T1000 (cell line): ENCODE measurements at places on chromosomes 1 and 21.
A peak's percentile ranks its signal among the peaks of the same experiment; 100 is the strongest.

DNA sequence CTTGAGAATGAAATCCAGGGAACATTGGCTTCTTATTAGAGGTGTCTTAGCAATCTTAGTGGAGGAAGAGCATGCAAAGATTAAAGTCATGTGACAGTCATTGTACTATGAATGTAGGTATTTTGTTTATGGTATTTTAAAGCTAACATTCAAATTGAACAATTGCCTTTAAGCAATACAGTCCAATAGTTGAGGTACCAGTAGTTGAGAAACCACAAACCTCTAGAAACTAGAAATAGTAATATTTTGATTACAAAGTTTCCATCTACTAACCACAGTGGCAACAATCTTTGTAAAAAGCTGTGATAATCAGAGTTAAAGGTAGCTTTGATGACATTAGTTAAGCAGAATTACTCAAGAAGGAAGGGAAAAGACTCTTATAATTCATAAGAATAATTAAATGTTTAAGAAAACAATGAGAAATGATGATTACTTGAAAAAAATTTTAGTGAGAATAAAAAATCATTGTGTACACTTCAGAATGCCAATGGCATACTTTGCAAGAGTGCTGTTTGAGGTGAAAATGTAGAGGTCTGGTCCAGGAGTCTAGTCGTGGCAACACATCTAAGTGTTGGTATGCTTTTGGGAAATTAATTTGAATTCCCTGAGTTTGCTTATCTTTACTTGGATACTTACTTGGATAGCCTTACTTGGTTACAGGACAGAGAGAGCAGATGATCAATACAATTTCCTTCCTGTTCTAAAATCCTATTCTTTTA, 104.9 kb upstream of the PTGFR start:
- no peak for DNase-seq

- DNase-seq = no peak
Observed at GRCh38 chr1:189971656-189972055, 506.0 kb downstream of the BRINP3 start.

DNA sequence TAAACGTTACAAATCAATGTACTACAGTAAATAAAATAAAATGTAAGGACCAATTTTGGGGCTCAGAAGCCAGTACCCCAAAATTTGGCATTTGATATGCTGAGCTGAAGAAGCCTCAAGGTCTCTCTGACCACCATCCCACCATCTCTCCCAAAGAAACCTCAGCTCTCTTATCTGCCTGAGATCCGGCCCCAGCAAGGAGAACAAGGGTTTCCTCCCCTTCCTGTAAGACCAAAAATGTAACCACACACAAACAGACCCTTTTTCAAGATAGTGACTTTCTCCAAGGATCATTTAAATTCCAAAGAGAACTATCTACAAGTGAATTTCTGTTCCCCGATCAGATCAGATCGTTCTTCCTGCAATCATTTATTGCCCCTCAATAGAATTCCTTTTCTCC, 68.1 kb upstream of the SLC45A1 start:
- DNase-seq = no peak

- DNase-seq = no peak
Observed at GRCh38 chr1:63914241-63914640, 140.4 kb downstream of the ROR1 start.

GRCh38 chr1:32127409-32128198, 19.7 kb downstream of the KPNA6 start:
- DNase-seq = no peak

DNA sequence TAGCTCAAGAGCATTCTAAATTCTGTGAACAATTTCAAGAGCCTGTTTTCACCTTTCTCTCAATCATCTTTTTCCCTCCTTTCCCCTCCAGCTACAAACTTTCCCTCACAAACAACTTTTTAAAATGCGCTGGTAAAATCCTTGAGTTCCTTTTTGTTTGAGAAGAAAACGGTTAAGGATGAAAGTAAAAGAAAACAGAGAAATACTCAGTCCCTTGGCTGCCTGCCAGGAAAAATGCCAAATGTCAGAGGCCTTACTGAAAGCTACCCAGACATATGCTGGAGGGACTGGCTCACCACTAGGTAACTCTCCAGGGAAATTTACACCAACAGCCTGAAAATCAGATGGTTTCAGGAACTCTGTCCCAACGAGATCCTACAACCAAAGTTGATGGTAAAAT, 11.0 kb upstream of the SERBP1 start:
- peak; percentile 26 for DNase-seq

DNA sequence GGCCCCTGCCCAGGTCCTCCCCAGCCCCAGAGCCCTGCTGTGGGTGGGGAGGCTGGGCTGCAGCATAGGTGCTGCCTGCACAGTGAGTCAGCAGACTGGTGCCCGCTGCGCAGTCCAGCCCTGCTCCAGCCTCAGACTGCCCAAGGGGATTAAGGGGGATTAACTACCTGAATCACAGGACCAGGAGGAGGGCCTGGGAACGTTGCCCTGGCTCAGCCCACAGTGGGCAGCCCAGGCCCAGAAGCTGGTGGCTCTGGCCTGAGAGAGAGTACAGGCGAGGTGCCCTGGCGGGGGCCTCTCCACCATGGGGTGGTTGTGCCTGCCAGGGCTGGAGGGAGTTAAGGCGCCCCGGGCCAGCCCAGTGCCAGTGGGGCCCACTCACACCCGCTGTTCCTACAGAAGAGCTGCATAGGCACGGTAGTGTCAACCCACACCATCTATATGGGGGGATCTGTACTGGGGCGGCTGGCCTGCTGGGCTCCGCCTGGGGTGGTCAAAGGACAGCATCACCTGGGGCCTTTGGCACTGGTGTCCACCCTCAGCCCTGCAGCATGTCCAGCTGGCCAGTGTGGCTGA, 2.3 kb downstream of the OBSCN start:
- peak; percentile 63 for DNase-seq

GRCh38 chr1:203217668-203218067, 11.8 kb downstream of the CHIT1 start:
- no peak for DNase-seq

DNA sequence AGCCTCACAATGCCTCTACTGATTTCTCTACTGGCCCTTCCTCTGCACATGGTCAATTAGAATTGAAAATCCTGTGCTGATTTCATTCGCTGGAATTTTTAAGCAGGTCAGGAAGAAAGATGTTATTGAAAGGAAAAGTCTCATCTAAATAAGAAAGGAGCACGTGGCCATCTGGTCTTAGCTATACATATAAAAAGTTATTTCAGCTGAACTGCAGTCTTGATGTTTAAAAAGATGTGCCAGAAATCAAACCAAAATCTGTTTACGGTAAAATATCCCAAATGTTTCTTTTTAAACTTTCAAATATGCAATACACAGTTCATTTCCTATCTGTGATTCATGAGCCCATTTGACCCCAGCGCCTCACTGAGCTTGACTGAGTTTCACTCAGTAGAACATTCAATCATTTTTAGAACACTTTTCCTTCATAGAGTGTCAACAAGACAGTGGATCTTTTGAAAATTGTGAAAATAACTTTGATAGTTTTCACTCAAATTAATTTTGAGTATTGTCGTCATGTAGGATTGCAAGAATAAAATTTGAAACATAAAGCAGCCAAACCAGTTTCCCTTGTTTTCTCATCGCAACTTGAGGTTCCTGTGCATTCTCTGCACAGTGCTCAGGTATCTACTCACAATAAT, 293.6 kb downstream of the PTPRC start:
- no peak for DNase-seq

GRCh38 chr21:46256501-46256994, 28.0 kb upstream of the LSS start:
- no peak for DNase-seq
